ENCODE measurements at places on chromosomes 6 and 20.
A peak's percentile ranks its signal among the peaks of the same experiment; 100 is the strongest.

DNA sequence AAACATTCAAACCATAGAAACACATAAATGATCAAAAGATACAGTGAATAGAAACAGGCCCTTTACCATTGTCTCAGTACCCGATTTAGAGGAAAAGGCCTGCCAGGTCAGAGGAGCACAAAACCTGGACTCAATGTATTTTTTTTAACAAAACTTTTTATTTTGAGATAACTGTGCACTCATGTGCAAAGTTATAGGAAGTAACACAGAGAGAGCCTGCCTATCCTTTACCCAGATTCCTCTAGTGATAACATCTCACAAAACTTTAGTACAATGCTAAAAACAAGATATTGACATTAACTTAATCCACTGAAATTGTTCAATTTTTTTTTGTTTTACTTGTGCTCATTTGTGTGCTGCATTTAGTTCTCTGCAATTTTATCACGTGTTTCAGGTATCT lies 36.8 kb upstream of the SAMD3 start:
- no peak for DNase-seq

- DNase-seq: no peak
Measured at GRCh38 chr6:44000164-44000842, 126.9 kb downstream of the MRPL14 start.

DNA sequence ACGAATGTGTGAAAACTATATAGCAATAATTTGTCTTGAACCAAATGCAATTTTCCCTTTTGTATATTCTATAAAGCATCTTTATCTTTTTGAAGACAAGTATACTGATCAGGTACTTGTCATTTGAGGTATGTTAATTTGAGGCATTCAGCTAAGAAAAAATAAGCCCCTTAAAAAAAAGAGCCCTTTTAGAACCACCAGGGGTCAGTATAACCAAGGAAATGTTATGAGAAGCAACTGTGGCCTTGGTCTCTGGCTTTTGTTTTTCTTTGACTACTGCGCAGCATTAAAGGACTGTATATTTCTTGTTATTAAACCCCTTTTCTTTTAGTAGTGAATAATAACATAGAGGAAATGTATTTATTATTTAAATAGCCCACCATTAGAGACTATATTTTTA lies 43.1 kb downstream of the CD109 start:
- DNase-seq: no peak

DNA sequence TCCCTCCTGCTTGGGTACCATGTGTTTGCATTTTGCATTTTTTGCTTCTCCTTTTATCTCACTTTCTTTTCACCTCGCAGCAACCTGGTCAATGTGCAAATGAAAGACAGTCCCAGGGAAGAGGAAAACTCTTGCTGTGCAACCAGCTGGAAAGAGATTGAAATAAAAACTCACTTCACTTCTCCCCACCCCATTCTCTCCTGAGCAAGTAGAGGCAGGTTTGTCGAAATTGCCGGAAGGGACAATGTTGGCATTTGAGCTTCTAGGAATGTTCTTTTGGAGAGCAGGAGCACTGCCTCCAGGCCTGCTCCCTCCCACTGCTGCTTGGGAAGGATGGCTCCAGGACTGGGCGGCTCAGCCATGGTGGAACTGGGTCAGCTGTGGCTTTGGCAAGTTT lies 30.6 kb downstream of the KCNG1 start:
- DNase-seq: no peak

- no peak for DNase-seq
Measured at GRCh38 chr20:8232332-8232731, 100.3 kb downstream of the PLCB1 start.

GRCh38 chr20:9602847-9603183 lies 88.4 kb downstream of the LAMP5 start:
- DNase-seq: no peak

DNA sequence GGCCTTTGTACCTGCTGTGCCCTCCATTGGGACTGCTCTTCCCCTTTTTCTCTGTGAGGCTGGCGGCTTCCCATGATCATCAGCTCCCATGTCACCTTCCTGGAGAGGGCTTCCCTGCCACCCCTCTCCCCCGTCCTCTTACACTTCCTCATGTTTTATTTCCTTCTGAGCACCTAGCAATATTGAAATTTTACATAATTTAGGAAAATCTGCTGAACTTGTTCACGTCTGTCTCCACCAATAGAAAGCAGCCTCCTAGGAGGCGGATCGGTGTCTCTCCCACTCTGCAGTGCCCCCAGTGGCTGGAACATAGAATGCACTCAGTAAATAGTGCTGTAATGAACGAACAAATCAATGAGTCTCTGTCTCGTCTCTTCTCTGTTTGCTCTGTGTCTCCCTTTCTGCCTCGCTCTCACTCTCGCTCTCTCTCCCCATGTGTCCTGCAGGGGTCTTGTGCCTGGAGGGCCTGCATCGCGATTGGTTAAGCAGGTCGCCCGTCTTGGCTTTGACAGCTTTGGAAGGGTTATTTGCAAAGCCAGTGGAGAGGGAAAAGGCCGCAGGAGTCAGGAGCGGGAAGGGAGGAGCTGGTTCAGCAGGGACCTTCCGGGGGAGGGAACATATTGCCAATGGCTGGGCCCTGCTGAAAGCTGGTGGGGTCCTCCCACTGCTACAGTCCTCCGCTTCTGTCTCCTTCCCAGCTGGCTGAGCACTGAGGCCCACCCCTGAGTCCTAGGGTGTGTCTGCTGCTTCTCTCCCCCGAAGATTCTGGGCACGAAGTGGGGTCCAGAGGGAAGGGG lies 12.1 kb upstream of the OCSTAMP start:
- peak; percentile 50 for DNase-seq

GRCh38 chr6:34757687-34758274 lies 476 bp downstream of the SNRPC start:
- no peak for DNase-seq

DNA sequence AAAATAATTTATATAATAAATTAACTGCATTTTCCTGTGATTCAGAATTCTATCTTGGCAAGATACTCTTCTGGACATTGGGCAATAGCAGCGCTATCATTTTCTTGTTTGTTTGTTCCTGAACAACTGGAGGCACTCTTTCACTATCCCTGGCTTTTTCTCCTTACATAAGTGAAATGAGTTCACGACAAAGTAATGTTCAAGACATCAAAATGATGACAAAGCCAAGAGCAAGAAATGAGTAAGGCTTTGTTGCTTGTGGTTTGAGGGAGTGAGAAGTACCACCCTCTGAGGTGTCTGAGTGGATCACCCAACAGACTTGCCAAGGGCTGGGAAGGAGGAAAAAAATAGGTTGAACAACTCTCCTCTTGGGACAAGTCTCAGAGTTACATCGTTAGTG lies 466.6 kb upstream of the JAG1 start:
- DNase-seq: no peak

DNA sequence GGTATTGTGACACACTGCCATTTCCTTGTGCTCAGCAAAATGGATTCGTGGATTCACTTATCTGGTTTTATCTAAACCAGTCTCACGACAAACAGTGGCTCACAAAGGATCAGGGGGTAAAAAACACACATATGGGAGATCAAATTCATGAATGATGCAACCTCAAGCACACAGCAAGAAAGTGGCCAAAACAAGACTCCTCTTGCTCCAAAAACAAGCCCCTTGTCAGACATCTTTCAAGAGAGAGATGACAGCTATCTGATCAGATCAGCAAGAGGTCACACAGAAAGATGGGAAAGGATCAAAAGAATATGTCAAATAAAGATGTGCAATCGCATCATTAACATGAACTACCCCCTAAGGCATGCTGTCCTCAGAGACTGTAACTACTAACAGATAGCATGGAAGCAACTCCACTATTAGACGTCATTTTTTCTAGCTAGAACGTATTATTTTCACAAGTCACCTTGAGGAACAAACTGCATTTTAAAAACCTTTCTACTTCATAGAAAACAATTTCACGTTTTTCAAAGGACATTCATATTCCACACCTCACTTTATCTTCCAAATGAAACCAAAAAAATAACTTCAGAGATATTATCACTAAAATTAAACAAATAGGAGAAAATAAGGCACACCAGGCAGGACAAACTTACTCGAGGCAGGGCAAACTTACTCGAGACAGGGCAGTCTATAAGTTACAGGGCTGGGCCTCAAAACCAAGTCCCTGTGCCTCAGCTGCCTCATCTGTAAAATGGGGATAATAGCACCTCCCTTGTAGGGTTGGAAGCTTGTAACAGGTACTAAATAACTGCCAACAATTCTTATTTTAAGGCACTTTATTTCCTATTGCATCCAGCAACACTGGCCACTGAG lies 122.3 kb downstream of the PREX1 start:
- no peak for DNase-seq
